Activated CD4-positive, alpha-beta T cell treated with anti-CD3 and anti-CD28 coated beads, Interleukin-2, amount 50 U/mL, for 24 hours (primary cell): ENCODE measurements at places on chromosomes 2 and 18.

DNA sequence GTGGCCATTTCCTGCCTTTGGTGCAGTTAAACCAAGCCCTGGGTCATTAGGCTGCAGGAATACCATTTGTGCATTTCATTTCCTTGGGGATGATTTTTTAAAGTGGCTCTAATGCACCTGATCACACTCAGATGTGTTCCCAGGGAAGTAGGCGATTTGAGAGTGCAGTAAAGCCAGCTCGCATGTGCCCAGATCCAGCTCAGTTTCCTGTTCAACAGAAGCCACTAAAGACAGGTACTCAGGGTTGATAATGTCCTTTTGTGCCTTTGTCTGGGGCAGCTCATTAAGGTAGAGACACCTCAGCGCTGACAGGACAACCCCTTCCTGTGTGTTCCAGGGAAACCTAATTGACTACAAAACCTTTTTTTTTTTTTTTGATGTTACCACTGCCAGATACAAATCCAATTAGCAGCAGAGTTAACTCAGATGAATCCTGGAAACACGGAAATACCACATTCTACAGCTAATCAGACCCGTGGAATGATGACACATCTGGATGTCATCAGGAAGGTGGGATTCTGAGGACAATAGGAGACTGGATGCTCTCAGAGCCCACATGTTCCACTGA, 15.2 kb upstream of the CHRNA1 start:
- DNase-seq: no peak

DNA sequence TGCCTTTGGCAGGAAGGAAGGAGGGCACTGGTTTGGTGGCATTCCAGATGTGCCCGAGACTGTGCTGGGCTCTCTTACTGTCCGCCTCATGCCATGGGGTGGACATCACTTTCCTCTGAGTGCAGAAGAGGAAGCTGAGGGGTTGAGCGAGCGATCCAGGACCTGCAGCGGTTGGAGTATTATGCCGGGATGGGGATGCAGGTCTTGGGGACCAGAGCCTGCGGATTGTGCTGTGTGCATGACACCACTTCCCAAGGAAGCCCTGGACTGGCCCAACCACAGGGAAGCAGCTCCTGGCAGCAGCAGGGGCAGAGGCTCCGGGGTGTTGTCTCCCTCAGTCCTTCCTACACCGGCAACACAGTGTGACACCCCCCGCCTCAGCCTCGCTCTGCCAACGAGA, 44.5 kb downstream of the ATP6V1C2 start:
- no peak for DNase-seq

- DNase-seq: no peak
Measured at GRCh38 chr18:35134791-35135531, 93.7 kb downstream of the MAPRE2 start.

- no peak for DNase-seq
Measured at GRCh38 chr2:104733226-104733943, 120.5 kb upstream of the POU3F3 start.

- no peak for DNase-seq
Measured at GRCh38 chr2:96811917-96812316, 4.2 kb upstream of the CNNM3 start.

DNA sequence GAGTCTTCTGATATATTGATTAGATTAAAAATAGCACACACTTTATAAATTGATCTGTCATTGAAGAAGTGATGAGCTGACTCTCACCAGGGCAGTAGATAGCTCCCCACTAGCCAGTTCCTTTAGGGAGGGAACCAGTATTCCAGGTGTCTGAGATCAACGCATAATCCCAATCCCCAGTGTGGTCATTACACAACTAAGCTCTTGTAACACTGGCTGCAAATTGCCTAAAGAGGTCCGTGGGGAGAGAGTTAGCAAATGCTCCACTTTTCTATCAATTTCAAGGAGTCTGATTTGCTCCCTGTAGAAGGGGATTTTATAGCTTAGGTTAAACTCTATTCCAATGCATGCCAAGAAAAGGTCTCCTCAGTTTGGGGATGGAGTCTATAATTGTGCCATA, 7.7 kb downstream of the SLC14A1 start:
- DNase-seq: no peak

DNA sequence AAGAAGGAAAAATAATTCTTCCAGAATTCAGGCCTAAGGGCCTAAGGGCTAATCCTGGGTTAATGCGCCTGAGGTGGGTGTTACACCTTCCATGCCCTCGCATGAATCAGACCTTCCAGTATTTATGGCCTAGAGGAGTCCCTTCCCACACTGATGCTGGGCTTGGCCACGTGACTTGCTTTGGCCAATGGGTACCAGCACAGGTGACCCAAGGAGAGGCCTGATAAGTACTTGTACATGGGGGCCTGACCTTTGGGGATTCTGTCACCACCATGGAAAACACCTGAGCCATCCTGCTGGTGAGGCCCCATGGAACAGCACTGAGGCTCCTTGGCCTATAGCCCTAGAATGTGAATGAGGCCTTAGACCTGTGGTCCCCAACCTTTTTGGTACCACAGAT, 79.8 kb downstream of the TNFRSF11A start:
- no peak for DNase-seq

DNA sequence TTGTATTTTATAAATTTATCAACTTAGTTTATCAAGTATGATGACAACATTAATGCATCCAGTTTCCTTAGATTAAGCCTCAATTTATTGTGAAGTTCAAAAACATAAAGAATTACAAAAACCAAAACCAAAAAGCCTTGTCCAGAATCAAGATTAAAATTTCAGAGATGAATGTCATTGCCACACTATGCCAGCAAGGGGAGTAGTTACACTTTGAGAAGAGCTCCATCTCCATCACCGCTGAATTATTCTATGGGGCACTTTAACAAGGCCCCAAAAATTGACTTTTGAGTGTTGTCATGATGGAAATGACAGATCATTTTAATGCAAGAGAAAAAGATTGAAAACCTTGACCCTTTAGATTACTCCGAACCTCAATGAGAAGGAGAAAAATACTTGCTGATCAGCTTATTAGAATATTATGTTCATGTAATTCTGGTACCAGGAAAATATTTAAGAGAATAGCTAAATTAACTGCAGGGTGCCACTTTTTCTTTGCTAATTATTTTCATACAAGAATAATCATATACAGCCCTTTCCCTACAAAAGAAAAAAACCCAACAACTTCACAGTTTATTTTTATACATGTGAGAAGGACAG, 152.5 kb upstream of the AQP4 start:
- DNase-seq: no peak

GRCh38 chr2:129849559-129850160, 129.8 kb upstream of the RAB6C start:
- DNase-seq: no peak

GRCh38 chr2:42101206-42102023, 53.6 kb downstream of the PKDCC start:
- DNase-seq: no peak

DNA sequence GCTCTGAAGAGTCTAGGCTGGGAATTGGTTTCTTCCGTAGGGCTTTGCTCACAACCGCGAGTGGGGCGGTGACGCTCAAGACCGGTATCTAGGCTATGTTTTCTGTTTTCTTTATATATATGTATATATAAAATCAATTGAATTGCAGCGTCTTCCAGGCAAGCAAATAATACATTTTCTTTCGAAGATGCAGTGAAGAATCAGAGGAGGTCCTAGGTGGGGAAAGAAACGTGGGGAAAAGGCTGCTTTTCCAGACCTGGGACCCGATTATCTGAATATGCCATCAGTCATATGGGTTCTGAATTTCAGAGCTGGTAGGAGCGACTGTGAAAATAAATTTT, 714 bp upstream of the SCN9A start:
- DNase-seq: no peak

GRCh38 chr18:23563377-23564043, 22.8 kb downstream of the NPC1 start:
- DNase-seq: no peak

- DNase-seq: no peak
Measured at GRCh38 chr2:188032306-188032705, 259.4 kb upstream of the GULP1 start.

DNA sequence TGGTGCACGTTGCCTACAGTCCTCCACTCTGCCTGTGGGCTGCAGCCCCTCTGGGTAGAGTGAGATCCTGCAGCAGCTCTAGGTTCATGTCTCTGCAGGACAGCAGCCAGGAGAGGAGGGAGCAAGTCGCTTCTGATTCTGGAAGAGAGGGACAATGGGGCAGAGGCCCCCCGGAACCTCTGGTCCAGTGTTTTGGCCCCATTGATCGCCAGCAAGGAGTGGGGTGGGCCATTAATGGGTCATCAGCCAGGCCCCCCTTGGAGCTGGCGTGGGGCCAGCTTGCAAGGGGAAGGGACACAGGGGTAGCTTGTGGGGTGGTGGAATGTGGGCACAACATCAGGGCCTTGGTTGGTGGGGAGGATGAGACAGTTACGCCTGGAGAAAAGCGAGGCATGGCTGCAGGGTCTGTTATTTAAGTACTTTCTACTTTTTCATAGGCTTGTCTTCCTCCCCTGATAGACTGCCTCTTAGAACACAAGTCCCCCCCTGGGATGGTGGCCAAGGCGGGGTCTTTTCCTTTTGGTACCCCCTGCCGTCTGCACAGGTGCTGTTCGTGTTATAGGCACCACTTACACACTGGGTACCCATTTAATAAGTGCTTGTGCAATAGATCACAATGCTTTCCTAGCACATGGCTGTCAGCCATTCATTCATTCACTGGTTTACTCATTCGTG, 44.6 kb downstream of the INHBB start:
- no peak for DNase-seq

GRCh38 chr18:49677081-49677480, 115.2 kb downstream of the LIPG start:
- no peak for DNase-seq
